Neural progenitor cell (in vitro differentiated cells): ENCODE measurements at places on chromosomes 5 and 9. TPM values are rescaled to one million over a fixed set of nuclear protein-coding genes. Genes with fewer than 3 reads are reported as not detected.

Gene HAVCR2
- 0.19 and 0.37 TPM in 2 replicates for total RNA-seq

Gene NRARP
- 20.7 and 25.2 TPM in 2 replicates for total RNA-seq

Gene PCDHA5
- total RNA-seq = 2.4 and 2.7 TPM in 2 replicates

Gene PDE6A
- not detected in 2 replicates for total RNA-seq

Gene NIPAL4
- not detected in 2 replicates for total RNA-seq

Gene ZNF618
- 10.5 and 16.9 TPM in 2 replicates for total RNA-seq

Gene ALDOB
- not detected in 2 replicates for total RNA-seq

Gene SLC36A1
- 7.8 and 8.4 TPM in 2 replicates for total RNA-seq

Gene AKNA
- total RNA-seq = 11.4 and 13.4 TPM in 2 replicates

Gene SLC6A7
- not detected in 2 replicates for total RNA-seq

Gene THBS4
- 31.6 and 40.5 TPM in 2 replicates for total RNA-seq

- no peak for DNase-seq
These were observed 40.2 kb downstream of the SLC1A3 start for GRCh38 chr5:36646507-36647023.

DNA sequence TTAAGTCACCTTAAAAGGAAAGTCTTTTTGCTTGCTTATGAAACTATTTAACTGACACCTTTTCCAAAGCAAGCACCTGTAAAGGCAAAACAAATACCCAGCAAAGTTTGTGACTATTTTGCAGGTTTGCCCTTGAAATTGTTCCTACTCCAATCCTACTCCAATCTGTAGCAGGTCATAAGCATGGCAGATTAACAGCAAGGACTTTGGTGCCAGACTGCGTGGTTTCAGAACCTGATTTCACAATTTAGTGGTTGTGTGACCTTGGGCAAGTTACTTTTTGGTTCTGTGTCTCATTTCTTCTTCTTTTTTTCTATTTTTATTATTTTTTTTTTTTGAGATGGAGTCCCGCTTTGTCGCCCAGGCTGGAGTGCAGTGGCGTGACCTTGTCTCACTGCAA, 282.1 kb downstream of the RFX3 start:
- DNase-seq = no peak

GRCh38 chr9:80644044-80644443, 1045.3 kb downstream of the TLE1 start:
- DNase-seq = no peak

DNA sequence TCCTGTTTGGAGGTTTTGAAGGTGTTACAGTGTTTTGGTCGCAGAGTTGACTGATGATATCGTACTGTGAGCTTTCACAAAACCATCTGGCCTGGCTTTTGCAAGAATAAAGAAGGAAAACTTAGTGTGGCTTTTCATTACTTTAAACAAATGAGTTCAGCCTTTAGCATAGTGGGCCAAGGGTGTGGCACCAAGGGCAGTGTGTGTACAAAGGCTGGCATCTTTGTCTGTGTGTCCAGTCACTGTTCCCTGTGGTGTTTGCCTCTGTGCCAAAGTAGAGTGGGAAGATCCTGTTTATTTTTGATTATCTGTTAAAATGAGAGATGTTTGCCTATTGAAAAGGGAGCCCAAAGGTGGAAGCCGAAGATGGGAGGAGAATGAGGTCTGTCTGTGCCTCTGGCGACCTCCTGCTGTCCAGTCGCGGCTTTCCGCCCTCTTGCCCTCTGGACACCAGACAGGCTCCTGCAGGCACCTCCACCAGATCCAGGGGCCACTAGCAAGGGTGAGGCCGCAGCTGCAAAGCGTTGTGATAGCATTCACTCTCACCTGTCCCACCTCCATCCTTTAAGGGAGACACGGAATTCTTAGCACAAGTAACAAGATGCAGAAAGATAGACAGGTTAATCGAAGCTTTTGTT, 113.7 kb downstream of the TRIO start:
- no peak for DNase-seq

- DNase-seq = no peak
These were observed 75.1 kb downstream of the MROH2B start for GRCh38 chr5:40995801-40996586.

- DNase-seq = no peak
These were observed 324.0 kb downstream of the NDUFS4 start for GRCh38 chr5:53884417-53884816.

- no peak for DNase-seq
These were observed 6.1 kb upstream of the TNIP1 start for GRCh38 chr5:151086905-151087360.

- DNase-seq = no peak
These were observed 16.3 kb downstream of the ARHGEF28 start for GRCh38 chr5:73642344-73642743.

DNA sequence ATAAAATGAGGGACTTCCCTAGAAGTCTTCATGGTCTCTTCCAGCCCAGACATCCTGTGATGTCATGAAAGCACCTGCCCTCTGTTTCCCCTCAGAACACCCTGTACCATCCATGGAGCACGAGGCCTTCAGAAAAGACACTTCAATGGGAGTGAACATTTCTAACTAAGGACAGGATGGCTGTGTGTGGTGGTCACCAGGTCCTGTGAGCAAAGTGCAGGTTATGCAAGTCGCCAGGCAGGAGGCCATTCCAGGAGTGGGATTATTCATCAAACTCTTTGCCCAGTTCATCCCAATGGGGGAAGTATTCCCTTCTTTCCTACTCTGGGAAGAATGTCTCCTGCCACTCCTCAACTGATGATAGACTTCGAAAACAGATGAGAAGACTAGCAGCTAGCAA, 80.5 kb downstream of the SLC1A3 start:
- no peak for DNase-seq

- DNase-seq = no peak
These were observed 45.1 kb upstream of the TRIO start for GRCh38 chr5:14097998-14098471.

DNA sequence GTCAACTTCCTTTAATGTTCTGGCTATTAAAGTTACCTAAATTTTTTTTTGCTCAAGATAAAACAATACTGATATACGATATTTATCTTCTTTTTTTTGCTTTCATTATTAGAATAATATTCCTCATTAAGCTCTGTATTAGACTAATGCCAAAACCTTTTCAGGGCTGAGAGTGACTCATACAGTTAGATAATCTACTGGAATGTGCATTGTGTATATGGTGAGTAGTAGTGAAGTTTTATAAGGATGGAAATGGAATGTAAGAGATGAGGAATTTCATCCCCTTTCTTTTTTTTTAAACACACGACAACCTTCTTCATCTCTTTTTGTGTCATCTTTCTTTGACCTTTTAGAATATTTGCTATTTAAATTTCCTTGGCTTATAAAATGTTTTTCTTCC, 268.6 kb downstream of the ISL1 start:
- DNase-seq = no peak

GRCh38 chr5:149345892-149346222, 558 bp downstream of the GRPEL2 start:
- DNase-seq = peak; percentile 31

DNA sequence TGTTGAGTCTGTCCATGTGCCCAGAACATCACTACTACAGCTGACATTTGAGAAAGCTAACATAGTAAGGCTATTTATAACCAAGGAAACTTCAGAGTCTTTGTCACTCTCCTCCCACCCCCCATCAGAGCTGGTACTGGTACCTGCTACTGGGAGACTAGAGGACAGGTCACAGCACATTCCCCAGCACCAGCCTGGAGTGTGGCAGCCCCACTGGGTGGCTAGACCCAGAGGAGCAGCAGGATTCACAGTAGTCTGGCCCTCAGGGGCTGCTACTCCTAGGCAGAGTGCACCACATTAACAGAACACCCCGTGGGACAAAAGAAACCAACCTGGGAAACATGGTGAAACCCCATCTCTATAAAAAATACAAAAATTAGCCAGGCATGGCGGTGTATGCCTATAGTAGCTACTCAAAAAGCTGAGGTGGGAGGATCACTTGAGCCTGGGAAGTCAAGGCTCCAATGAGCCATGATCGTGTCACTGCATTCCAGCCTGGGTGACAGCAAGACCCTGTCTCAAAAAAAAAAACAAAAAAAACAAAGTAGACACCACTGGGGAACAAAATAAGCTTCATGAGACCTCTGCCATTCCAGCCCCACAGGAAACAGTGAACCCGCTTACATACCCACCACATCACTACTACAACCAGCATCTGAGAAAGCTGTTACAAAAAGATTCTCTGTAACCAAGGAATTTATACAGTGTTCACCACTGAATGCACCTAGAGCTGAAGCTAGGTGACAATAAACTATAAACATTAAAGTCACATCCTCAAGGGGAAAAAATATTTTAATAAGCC, 26.3 kb upstream of the PTGER4 start:
- DNase-seq = no peak

DNA sequence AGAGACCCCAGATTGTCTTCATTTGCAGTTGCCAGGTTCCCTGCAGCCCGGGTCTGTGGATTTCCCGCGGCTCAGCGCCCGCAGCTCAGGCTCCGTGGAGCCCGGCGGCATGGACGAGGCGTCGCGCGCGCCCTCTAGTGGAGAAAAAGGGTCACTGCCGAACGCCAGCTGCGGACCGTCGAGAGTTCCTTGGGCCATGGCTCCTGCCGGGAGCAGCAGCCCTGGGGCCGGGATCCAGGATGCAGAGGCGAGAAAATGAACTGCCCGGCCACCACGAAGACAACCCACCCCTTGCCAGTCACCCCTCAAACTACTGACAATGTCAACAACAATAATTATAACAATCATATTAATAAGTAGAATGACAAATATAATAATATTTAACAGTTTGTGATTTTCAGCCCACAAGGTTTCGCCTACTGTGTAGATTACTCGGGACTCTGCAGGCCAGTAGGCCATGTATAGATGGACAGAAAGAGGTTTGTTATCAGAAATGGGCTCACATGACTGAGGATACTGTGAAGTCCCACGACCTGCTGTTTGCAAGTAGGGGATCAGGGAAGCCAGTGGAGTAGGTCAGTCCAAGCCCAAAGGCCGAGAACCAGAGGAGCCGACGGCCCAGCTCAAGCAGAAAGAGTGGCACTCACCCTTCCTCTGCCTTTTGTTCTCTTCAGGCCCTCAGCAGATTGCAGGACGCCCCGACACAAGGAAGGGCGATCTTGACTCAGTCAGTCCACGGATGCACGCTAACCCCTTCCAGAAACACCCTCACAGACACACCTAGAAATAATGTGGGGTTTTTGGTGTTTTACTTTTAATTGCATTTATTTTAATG, 43.1 kb downstream of the BOD1 start:
- DNase-seq = peak; percentile 82

DNA sequence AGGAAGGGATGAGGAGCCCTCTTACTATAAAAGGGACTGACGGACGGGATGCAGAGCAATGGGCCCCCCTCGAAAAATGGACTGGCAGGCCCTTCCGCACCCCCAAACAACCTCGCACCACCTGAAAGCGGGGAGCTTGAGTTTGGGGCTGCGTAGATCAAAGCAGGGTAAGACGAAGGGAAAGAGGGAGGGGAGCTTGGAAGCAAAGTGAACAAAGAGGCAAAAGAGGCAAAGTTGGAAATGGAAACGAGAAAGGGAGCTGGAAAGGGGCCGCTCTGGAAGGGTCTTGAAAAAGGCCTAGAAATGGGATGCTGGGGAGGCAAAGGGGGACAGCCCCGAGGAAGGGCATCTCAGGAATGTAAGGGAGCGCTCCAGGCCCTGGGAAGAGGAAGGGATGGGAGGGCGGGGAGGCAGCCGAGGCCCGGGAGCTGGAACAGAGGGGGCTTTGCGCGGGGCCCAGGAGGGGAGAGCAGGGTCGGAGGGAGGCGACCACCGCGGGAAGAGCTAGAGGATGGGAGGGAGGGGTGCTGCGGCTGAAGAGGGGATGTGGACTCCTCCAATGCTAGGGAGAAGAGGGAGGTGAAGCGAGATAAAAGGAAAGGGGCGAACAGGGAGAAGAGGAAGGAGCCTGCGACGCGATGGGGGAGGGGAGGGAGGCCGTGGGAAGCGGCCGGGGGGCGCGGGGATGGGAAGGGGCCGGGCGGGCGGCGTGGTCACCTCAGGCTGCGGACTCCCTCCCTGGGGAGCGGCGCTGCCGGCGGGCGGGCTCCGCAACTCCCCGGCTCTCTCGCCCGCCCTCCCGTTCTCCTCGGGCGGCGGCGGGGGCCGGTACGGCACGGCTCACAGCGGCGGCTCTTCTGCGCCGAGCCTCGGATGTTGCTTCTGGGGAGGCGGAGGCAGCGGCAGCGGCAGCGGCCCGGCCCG, 577 bp downstream of the RNF145 start:
- peak; percentile 75 for DNase-seq

DNA sequence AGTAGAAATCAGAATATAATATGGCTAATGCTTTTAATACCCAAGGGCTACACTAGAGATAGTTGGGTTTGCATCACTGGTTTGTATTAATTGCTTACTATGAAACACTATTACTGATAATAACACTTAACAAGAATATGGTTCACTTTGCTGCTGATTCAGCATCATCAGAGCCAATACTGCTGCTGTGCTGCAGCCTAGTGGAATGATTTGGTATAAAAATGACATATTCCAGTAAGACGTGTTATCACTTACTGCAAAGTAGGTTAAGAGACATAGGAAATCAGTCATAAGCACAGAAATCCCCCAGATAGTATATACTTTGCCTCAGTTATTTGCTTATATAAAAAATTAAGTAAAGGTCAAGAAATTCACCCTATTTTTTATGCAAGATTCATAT, 2.8 kb downstream of the CDH10 start:
- peak; percentile 18 for DNase-seq

GRCh38 chr9:110575945-110576344, 3.6 kb downstream of the SVEP1 start:
- no peak for DNase-seq

DNA sequence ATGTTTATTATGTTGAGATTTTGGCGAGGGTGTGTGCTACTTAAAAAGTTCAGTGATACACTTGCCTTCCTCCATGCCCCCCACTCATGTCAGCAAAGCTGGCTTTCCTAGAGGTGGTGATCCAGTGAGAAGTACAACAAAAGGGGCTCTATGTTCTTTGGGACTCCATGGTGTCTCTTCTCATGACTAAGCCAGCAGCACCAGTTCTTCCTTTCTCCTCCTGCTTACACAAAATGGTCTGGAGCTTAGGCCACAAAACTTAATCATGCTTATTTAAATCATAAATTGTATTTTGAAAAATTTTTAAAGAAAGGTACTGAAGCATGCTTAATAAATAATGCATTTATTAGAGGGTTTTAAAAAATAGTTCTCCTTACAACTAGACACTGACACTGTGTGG, 22.4 kb downstream of the MOCS2 start:
- no peak for DNase-seq

DNA sequence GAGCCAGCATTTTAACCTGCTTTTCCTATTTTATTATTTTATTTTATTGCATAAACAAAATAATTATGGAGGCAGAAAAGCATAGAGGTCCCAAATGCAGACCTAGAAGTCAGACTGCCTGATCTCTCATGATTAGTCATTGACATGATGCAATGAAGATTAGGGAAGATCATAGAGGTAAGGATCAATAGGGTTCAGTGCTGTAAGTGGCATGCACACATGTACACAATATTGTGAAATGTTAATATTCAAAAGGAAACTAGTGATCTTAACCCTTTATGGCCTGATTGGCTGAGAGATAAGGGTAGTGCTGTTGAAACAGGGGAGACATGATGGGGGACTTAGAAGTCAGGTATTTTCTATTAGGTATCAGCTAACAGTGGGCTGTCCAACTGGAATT, 1.1 kb upstream of the FRRS1L start:
- no peak for DNase-seq

- no peak for DNase-seq
These were observed 254.1 kb downstream of the CDH18 start for GRCh38 chr5:19733612-19734495.
